ENCODE measurements at places on chromosomes 4 and X. TPM values are rescaled to one million over a fixed set of nuclear protein-coding genes. Genes with fewer than 3 reads are reported as not detected.

- H3K4me3 ChIP-seq, result no peak overlapping the region
- no peak overlapping the region for H3K27ac ChIP-seq
- peaks cover 3% of the 10 kb centered on the region for H3K27me3 ChIP-seq
These were observed 53.1 kb downstream of the IGSF1 start for GRCh38 chrX:131235768-131236545.

DNA sequence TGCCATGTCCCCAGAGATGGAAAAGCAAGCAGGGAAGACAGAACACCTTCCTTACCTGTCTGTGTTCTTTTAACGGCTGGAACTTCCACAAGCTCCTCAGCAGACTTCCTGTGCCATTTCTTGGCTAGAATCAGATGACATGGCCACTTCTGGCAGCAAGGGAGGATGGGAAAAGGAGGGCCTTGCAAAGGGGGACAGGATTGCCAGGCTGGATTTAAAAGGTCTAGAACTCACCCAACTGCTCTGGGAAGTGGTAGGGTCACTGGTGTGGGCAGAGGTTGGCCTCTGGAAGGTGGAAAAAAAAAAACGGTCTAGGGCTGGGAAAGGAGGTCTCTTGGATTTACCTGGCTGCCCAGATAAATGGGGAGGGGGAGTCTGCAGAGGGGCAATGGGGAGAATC lies 1.6 kb upstream of the USP11 start:
- H3K27ac ChIP-seq, result no peak overlapping the region
- no peak for DNase-seq
- peaks cover 27% of the 10 kb centered on the region for H3K36me3 ChIP-seq
- peaks cover 7% of the 10 kb centered on the region for H3K27me3 ChIP-seq

MAGEA6 gene
- total RNA-seq, result not detected

- DNase-seq, result no peak
- H3K4me1 ChIP-seq, result no peaks in the 10 kb centered on the region
- H3K36me3 ChIP-seq, result no peaks in the 10 kb centered on the region
- H3K4me3 ChIP-seq, result no peak overlapping the region
- H3K27ac ChIP-seq, result no peak overlapping the region
These were observed 25.8 kb downstream of the EXOC1 start for GRCh38 chr4:55879224-55879623.

UVSSA gene
- 36.6 TPM for total RNA-seq

DNA sequence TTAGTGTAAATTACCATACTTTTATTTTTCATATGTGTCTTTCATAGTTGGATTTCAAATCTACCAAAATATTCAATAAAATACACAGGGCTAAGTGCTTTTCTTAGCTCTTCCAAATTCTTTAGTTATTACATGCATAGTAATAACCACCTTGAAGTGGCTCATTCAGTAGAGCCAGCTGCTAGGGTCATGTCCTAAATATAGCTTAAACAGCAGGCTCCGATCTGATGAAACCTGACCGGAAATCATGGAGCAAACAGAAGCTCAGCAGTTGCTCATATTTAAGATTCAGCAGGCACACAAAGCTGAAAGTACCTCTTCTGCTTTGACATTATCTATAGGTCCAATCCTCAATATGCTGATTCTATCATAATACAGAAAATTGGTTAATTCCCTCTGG lies 1470.4 kb downstream of the ADGRL3 start:
- no peaks in the 10 kb centered on the region for H3K4me1 ChIP-seq
- H3K27ac ChIP-seq, result no peak overlapping the region
- no peak overlapping the region for H3K4me3 ChIP-seq
- H3K36me3 ChIP-seq, result no peaks in the 10 kb centered on the region

DNA sequence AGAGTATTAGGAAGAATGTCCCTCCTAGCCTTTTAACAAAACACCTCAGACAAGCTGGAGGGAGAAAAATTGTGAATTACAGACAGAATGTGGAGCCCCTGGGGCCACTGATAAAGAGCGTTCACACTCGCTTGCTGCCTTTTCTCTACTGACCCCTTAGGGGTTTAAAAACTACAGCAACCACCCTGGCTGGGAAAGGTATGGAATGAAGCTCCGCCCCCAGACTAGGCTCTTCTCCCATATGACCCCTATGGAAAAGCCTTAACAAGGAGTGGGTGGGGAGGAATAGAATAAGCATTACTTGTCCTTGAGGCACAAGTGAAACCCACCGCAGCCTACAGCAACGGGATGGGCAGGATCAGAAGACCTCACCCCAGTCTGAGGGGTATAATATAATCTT lies 26.3 kb downstream of the ANKRD50 start:
- H3K36me3 ChIP-seq, result no peaks in the 10 kb centered on the region
- H3K27me3 ChIP-seq, result no peaks in the 10 kb centered on the region
- no peak overlapping the region for H3K27ac ChIP-seq

GRCh38 chr4:76729460-76729859 lies 168.5 kb downstream of the SOWAHB start:
- H3K27me3 ChIP-seq, result no peaks in the 10 kb centered on the region
- no peaks in the 10 kb centered on the region for H3K36me3 ChIP-seq
- no peaks in the 10 kb centered on the region for H3K4me1 ChIP-seq
- H3K27ac ChIP-seq, result no peak overlapping the region
- H3K4me3 ChIP-seq, result no peak overlapping the region

GRCh38 chr4:6372649-6373525 lies 99.5 kb downstream of the PPP2R2C start:
- no peaks in the 10 kb centered on the region for H3K36me3 ChIP-seq
- no peak for DNase-seq

- H3K4me1 ChIP-seq, result peaks cover 4% of the 10 kb centered on the region
- H3K36me3 ChIP-seq, result peaks cover 12% of the 10 kb centered on the region
- no peaks in the 10 kb centered on the region for H3K27me3 ChIP-seq
- peak overlapping the region; percentile 8 for H3K27ac ChIP-seq
These were observed 14.9 kb downstream of the PKD2 start for GRCh38 chr4:88022289-88022688.

DNA sequence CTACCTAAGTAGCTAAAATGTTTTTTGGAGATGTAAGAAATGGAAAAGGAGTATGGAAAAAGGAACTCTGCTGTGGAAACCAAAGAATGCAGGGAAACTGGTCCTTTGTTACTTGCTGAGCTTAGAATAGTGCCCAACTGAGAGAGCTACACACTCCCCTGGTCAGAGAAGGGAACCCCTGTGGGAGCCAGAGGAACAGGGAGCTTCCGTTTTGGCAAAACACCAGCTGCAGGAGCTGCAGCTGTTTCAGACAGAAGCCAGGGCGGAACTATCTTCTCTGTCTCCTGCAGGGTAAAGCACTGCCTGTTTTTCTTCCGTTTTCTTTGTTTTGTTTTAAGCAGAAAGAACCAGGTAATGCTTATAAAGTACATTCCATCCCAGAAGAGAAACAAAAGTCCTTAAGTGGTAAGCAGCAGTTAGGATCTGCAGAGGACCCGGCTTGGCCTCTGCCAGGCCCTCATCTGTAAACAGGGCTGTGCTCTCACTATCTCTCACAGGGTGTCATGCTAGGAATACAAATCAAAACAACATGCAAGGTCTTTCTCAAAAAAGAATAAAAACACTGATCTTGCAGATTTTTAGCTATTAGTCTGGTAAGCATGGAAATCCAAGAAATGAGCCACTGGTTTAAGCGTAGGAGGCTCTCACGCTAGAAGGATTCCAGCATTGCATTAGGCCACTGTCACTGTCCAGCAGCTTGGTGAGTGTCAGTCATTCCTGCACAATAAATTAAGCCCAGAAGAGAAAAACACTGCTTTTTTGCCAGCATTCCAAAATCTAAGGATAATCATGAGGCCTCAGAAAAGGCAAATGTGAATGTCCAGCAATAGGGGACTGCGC lies 76.1 kb downstream of the CHST7 start:
- no peak overlapping the region for H3K27ac ChIP-seq
- DNase-seq, result peak; percentile 43
- H3K36me3 ChIP-seq, result no peaks in the 10 kb centered on the region
- no peak overlapping the region for H3K4me3 ChIP-seq

GRCh38 chrX:153381684-153382532 lies 19.2 kb downstream of the PNMA6E start:
- no peak for DNase-seq
- no peaks in the 10 kb centered on the region for H3K27me3 ChIP-seq
- H3K4me1 ChIP-seq, result no peaks in the 10 kb centered on the region
- no peak overlapping the region for H3K4me3 ChIP-seq
- H3K27ac ChIP-seq, result peak overlapping the region; percentile 74

DNA sequence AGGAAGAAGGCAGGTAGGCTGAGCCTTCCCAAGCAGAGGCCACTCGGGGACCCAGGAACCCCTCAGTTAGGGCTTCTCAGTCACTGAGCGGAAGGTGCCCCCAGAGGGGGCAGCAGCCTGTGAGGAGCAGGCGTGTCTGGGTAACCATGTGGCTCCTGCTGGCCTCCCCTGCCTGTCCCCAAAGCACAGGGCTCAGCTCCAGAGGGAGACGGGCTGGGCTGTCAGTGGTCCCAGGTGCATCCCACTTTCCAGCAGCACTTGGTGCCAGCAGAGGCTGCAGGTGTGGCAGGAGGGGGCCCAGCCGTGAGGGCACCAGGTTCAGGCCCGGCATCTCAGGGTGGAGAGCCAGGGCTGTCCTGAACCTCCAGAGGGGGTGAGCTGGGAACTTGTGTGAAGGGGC lies 22.7 kb downstream of the TACC3 start:
- no peak overlapping the region for H3K27ac ChIP-seq
- H3K27me3 ChIP-seq, result no peaks in the 10 kb centered on the region
- peaks cover 5% of the 10 kb centered on the region for H3K4me1 ChIP-seq
- no peaks in the 10 kb centered on the region for H3K36me3 ChIP-seq
- H3K4me3 ChIP-seq, result no peak overlapping the region

DNA sequence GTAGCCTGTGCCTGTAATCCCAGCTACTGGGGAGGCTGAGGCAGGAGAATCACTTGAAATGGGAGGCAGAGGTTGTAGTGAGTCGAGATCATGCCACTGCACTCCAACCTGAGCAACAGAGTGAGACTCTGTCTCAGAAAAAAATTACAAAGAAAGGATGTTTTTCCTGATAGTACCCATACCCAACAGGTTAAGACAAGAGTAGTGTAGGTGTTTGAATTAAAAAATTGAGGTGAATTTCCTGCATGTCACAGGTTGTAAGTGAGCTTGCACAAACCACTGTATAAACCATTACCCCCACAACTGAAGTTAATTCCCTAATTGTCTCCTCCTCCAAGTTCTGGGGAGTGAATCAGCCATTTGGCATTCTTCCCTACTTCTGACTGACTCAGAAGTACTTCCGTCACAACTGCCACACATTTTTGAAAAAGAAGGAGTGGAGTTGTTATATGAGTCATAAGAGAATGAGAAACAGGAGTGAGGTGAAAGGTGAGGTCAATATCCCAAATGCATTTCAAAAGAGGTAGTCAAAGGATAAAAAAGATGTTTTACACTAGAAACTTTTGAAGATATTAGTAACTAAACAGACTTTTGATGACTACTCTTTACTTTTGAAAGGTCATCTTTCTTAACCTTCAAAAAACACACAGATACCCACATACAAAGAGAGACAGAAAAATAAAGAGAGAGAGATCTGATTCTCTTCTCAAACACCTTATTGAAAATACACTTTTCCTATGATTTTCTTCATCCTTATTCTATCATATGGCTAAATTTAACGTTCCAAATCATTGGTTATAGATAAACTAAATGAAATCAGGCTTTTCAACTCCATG lies 134.5 kb downstream of the BTC start:
- no peak for DNase-seq
- no peaks in the 10 kb centered on the region for H3K36me3 ChIP-seq
- peak overlapping the region; percentile 46 for H3K27ac ChIP-seq

LRCH2 gene
- 7.0 TPM for total RNA-seq

DNA sequence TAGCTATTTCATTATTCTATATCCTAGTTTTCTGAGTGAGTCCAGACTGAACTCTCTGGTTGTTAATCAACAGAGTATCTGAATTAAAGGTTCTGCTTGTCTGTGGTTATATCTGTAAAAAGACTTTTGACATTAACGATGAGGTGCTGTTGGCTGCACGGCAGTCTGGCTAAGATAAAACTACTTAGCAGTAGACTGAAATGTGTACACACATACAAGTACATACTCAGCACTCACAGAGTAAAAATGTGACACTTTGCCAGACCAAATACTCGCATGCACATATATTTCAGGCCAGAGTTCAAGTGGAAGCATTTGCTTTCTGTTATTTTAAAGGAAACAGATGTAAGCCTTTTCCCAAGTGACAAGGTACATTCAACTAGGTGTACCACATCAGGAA lies 80.5 kb downstream of the PRDM5 start:
- peaks cover 10% of the 10 kb centered on the region for H3K4me1 ChIP-seq
- H3K36me3 ChIP-seq, result no peaks in the 10 kb centered on the region
- DNase-seq, result peak; percentile 59
- no peak overlapping the region for H3K4me3 ChIP-seq

- H3K36me3 ChIP-seq, result no peaks in the 10 kb centered on the region
- H3K27me3 ChIP-seq, result peaks cover 17% of the 10 kb centered on the region
- DNase-seq, result no peak
- no peak overlapping the region for H3K4me3 ChIP-seq
- no peaks in the 10 kb centered on the region for H3K4me1 ChIP-seq
These were observed 652.2 kb upstream of the DIPK2B start for GRCh38 chrX:45852884-45853283.

TMEM31 gene
- not detected for total RNA-seq

GRCh38 chrX:129125122-129125914 lies 398.0 kb downstream of the SMARCA1 start:
- no peak for DNase-seq
- no peak overlapping the region for H3K27ac ChIP-seq
- H3K4me1 ChIP-seq, result no peaks in the 10 kb centered on the region
- no peak overlapping the region for H3K4me3 ChIP-seq
- no peaks in the 10 kb centered on the region for H3K36me3 ChIP-seq

DNA sequence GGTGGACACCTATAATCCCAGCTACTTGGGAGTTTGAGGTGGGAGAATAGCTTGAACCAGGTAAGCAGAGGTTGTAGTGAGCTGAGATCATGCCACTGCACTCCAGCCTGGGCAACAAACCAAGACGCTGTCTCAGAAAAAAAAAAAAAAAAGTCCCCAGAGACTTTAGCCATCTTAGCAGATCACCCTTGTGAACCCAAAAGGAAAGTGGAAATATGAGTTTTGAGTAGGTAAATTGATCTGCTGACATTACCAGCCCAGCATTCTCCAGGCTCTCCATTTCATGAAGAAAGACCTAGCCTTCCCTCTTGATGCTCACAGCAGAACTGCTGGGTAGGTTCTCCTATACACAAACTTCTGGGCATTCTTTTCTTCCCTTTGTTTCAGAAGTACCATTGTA lies 24.5 kb upstream of the HNRNPD start:
- H3K27ac ChIP-seq, result no peak overlapping the region
- H3K4me3 ChIP-seq, result no peak overlapping the region
- H3K27me3 ChIP-seq, result no peaks in the 10 kb centered on the region
- no peak for DNase-seq

All from left lung (tissue), 14 donors.